Glutamatergic neuron (in vitro differentiated cells): ENCODE measurements at places on chromosomes 16 and 17. TPM values are rescaled to one million over a fixed set of nuclear protein-coding genes. Genes with fewer than 3 reads are reported as not detected.

The NEUROD2 gene
- 6.3 TPM for total RNA-seq

The ZG16 gene
- total RNA-seq, result not detected

The CLEC10A gene
- total RNA-seq, result not detected

The PSME3IP1 gene
- 124 TPM for total RNA-seq

DNA sequence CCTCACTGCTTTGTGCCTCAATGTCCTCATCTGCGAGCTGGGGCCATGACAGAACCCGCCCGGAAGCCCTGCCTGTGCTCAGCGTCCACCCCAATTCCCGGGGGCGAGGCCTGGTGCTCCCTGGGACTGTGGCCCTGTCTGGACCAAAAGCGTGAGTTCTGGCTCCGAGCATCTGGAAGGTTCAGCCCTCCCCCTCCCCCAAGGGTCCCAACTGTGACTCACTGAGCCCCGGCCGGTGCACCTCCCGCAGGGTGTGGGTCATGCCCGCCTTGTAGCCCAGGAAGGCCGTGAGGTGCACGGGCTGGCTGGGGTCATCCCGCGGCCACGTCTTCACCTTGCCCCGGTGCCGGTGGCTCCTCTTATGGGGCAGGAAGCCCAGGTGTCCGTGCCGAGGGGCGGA lies 755 bp downstream of the RPL3L start:
- peaks cover 2% of the 10 kb centered on the region for H3K4me1 ChIP-seq
- peaks cover 2% of the 10 kb centered on the region for H3K27me3 ChIP-seq
- no peak overlapping the region for H3K27ac ChIP-seq
- H3K4me3 ChIP-seq, result no peak overlapping the region
- no peaks in the 10 kb centered on the region for H3K36me3 ChIP-seq
- DNase-seq, result no peak

DNA sequence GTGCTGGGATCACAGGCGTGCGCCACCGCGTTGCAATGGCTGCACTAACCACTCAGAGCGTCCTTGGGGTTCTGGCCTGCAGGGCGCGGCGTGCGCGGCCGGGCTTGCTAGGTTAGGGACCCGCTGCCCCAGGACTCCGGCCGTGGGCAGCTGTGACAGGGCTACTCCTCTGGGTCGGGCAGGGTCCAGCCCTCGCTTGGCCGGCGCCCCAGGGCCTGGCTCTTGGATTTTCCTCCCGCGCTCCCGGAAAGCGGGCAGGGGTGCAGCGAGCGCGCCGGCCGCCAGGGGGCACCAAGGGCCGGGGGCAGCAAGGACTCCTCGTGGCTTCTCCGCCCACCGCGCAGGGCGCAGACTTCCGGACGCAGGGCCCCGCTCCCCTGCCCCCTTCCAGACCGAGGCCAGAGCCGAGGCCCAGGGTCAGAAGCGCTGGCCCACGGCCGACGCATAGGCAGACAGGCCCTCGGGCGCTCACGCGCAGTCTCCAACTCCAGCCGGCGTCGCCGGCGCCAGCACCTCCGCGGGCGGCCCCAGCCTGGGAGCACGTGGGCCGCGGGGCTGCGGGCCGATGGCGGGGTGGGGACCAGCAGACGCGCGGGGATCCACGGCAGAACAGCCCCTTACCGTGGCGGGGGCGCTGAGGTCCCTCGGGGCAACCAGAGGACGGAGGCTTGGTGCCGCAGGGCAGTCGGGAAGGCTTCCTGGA lies 355 bp downstream of the TLE7 start:
- peaks cover 12% of the 10 kb centered on the region for H3K36me3 ChIP-seq
- no peak overlapping the region for H3K4me3 ChIP-seq
- no peak overlapping the region for H3K27ac ChIP-seq
- peaks cover 17% of the 10 kb centered on the region for H3K27me3 ChIP-seq

- H3K36me3 ChIP-seq, result no peaks in the 10 kb centered on the region
- peaks cover 7% of the 10 kb centered on the region for H3K27me3 ChIP-seq
- peaks cover 20% of the 10 kb centered on the region for H3K4me1 ChIP-seq
- no peak overlapping the region for H3K4me3 ChIP-seq
- DNase-seq, result no peak
- peak overlapping the region; percentile 28 for H3K27ac ChIP-seq
Measured at GRCh38 chr17:76528528-76529223, 8.8 kb downstream of the CYGB start.

DNA sequence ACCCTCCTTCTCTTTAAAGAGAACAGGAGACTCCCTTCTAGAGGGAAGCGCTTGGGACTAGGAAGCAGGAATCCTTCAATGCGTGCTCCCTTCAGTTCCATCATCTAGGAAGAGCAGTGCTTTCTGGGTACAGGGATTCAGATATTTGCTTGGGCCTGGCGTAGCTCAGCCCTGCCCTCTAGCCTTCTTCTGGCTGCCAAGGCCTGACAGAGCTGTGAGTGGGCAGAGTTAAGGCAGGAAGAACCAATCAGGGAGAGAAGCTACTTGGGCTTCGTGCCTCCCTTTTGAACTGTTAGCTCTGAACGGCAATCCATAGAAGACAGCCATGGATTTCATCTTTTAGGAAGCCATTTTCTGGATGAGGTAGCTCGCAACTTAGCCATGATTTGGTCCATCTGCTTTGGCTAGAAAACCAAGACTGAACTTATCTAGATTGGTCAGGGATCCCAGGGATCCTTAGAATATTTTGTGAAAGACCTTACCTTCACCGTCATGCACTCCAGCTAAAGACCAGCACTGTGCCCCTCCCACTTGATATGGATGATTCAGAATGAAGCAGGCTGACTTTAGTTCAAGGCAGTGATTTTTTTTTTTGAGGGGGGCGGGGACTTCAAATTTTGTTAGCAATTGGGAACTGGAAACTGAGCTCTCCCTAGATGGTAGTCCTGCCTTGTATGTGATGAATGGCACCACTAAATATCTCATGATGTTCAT lies 2.5 kb upstream of the CORO6 start:
- no peak overlapping the region for H3K4me3 ChIP-seq
- H3K36me3 ChIP-seq, result no peaks in the 10 kb centered on the region
- H3K27me3 ChIP-seq, result peaks cover 8% of the 10 kb centered on the region
- DNase-seq, result no peak
- no peak overlapping the region for H3K27ac ChIP-seq

DNA sequence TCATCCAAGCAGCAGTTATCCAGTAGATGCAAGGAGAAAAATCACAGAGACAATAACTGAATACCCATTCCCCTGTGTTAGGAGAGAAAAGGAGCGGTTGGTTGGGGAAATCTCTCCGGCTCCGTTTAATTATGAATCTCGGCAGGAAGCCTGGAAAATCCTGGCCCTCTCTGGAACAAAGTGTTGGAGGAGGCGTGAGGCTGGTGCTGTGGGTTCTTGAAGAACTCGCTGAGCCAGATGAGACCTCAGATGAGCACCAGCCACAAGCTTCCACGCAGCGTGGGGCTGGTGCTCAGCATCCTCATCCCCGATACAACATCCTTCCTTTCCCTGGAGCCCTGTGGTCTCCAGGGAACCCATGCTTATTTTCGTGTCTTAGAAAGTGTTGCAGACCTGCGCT lies 39.7 kb downstream of the CACNG4 start:
- no peak overlapping the region for H3K27ac ChIP-seq
- no peak for DNase-seq
- H3K4me3 ChIP-seq, result no peak overlapping the region
- H3K4me1 ChIP-seq, result no peaks in the 10 kb centered on the region

GRCh38 chr17:74325743-74326379 lies at the start of gene KIF19:
Gene KIF19, plus strand, starts transcription at chr17:74326226. Its CDS starts 124 bp downstream, at chr17:74326350.
- peaks cover 5% of the 10 kb centered on the region for H3K36me3 ChIP-seq
- peak; percentile 76 for DNase-seq
- H3K4me1 ChIP-seq, result peaks cover 30% of the 10 kb centered on the region
- H3K27ac ChIP-seq, result peak within 1 kb of the TSS; percentile 80

GRCh38 chr17:56545106-56545505 lies 48.4 kb upstream of the NOG start:
- no peak overlapping the region for H3K4me3 ChIP-seq
- H3K27ac ChIP-seq, result no peak overlapping the region
- H3K27me3 ChIP-seq, result peaks cover 2% of the 10 kb centered on the region
- no peak for DNase-seq

- H3K27ac ChIP-seq, result no peak overlapping the region
- H3K36me3 ChIP-seq, result no peaks in the 10 kb centered on the region
- no peak for DNase-seq
- H3K4me1 ChIP-seq, result peaks cover 7% of the 10 kb centered on the region
Measured at GRCh38 chr17:72516772-72517399, 396.1 kb downstream of the SOX9 start.

GRCh38 chr16:78869492-78869891 lies 731.0 kb downstream of the MAF start:
- H3K27ac ChIP-seq, result no peak overlapping the region
- no peaks in the 10 kb centered on the region for H3K27me3 ChIP-seq
- no peaks in the 10 kb centered on the region for H3K4me1 ChIP-seq

DNA sequence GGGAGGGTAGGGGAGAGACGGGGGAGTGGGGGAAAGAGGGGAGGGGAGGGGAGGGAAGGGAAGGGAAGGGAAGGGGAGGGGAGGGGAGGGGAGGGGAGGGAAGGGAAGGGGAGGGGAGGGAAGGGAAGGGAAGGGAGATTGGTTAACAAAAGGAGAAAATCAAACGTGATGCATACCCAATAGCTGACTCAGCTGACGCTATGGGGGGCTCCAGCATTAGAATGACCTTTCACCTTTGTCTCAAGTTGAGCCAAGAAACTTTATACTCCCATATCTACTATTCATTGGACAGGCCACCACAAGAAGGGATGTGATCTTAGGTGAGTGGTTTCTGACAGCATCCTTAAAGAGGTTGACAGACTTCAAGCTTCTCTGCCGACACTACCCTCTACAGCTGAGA lies 432.8 kb upstream of the CDH5 start:
- H3K4me3 ChIP-seq, result no peak overlapping the region
- no peaks in the 10 kb centered on the region for H3K27me3 ChIP-seq
- no peak overlapping the region for H3K27ac ChIP-seq
- H3K4me1 ChIP-seq, result no peaks in the 10 kb centered on the region
- H3K36me3 ChIP-seq, result peaks cover 5% of the 10 kb centered on the region
- DNase-seq, result no peak

- no peak for DNase-seq
- H3K27me3 ChIP-seq, result peaks cover 8% of the 10 kb centered on the region
- H3K27ac ChIP-seq, result peak overlapping the region; percentile 90
Measured at GRCh38 chr17:76368545-76368944, 14.8 kb upstream of the PRPSAP1 start.

DNA sequence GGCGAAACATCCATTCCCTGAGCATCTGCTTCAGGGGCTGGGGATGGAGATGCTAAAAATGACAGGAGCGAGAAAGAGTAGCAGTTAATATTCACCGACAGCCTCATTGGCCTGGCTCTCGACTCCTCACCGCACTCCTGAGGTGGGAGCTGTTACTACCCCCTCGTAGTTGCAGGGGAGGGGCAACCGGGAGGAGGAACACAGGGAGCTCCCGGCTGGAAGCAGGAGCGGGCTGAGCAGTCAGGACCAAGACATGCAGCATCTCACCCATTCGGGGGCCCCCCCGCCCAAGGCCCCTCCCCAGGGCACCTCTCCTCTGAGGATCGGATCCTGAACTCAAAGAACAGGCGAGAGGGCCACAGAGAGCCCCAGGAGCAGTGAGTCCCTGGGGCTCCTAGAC lies 4.5 kb upstream of the ACSF3 start:
- peaks cover 12% of the 10 kb centered on the region for H3K27me3 ChIP-seq
- H3K4me3 ChIP-seq, result no peak overlapping the region
- no peak for DNase-seq

GRCh38 chr17:65370669-65371131 lies 190.7 kb downstream of the AXIN2 start:
- no peak overlapping the region for H3K4me3 ChIP-seq
- DNase-seq, result no peak
- H3K36me3 ChIP-seq, result peaks cover 4% of the 10 kb centered on the region
- peaks cover 2% of the 10 kb centered on the region for H3K27me3 ChIP-seq

DNA sequence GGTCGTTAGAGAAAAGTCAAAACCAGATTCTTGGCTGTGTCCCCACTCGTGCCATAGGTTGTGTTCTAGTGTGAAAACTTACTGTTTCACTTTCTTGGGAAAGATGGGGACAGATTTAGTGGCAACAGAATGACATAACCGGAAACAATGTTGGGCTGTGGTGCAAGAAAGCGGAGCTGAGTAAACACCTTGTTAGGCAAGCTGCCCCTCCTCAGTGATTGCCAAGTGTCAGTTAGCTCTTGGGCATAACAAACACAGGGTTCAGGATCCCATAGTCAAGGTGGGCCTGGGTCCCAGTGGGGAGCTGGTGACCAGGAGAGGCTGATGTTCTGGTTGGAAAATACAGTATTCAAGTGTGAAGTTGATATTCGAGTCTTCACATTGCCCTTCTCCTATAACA lies 15.4 kb downstream of the UBN1 start:
- H3K4me1 ChIP-seq, result peaks cover 4% of the 10 kb centered on the region
- no peaks in the 10 kb centered on the region for H3K36me3 ChIP-seq
- no peaks in the 10 kb centered on the region for H3K27me3 ChIP-seq
- H3K27ac ChIP-seq, result no peak overlapping the region

DNA sequence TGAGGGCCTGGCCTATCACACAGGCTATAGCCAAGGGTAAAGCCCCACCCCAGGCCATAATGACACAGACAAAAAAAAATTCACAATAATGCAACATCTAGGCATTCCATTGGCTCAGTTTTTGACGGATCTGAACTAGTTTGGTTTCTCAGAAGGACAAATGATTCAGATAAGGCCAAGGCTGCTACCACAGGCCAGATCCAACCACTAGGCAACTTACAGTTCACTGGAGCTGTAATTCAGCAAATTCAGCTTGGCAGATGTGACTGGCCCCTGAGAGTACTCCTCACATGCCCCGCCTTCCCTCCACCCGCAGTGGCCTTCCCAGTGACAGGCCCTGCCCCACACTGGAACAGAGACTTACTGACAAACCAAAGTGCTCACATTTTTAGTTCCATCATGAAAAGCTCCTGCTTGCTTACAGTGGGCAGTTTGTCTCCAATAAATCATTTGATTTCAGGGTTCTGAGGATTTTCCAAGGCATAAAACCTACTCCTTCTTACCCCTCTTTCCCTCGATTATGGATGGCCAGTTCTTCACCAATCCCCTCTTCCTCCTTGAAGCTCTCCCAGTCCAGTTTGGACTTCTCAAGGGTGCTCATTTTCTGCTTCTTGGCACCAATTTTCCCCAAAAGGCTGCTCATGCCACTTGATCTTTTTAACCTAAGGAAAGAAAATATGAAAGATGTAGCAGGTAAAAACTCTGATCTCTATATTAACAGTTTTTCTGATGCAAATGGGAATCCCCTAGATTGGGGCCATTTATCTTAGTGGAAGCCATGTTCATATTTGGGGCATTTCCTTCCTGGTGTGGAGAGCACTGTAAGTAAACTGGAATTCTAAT lies 53.3 kb upstream of the BCAR1 start:
- H3K27me3 ChIP-seq, result peaks cover 5% of the 10 kb centered on the region
- H3K4me1 ChIP-seq, result peaks cover 16% of the 10 kb centered on the region
- no peak for DNase-seq
- H3K36me3 ChIP-seq, result no peaks in the 10 kb centered on the region
- H3K27ac ChIP-seq, result peak overlapping the region; percentile 25

GRCh38 chr17:50657627-50658026 lies 22.9 kb downstream of the ABCC3 start:
- no peak overlapping the region for H3K4me3 ChIP-seq
- peaks cover 13% of the 10 kb centered on the region for H3K27me3 ChIP-seq
- peaks cover 7% of the 10 kb centered on the region for H3K36me3 ChIP-seq
- peaks cover 8% of the 10 kb centered on the region for H3K4me1 ChIP-seq

DNA sequence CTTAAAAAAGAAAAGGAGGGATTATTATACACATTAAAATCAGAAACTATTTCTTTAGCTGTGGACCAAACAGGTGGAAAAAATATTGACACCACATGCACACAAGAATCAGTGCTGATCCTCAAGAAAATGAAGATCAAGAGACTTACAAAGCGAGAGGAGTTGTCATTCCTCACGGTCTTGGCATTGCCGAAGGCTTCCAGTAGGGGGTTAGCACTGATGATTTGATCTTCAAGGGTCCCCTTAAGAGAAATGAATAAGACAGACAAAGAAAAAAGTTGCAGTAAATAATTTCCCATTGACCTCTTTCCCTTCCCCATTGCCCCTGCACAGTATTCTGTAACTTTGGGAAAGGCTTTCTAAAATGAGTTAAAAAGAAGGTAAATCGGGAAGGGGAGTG lies 6.0 kb downstream of the MYH4 start:
- H3K27ac ChIP-seq, result no peak overlapping the region
- DNase-seq, result no peak
- no peak overlapping the region for H3K4me3 ChIP-seq
- H3K27me3 ChIP-seq, result no peaks in the 10 kb centered on the region
- H3K4me1 ChIP-seq, result no peaks in the 10 kb centered on the region
